ENCODE measurements at places on chromosomes 12 and 14.

DNA sequence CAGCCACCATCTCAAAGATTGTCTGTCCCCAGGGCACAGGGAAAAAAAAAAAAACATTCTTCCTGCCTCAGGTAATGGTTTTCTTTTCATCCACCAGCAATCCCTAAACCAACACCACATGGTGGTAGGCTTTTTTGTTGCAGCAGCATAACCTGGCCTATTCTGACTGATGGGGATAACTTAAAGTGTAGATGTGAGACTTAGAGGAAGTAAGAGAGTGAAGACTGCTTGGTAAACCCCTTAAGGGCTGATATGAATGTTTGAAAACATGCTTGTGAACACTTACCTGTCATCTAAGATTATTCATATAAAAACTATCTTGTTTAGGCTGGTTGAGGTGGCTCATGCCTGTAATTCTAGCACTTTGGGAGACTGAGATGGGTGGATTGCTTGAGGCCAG, 130.2 kb upstream of the RAP1B start:
- DNase-seq, result no peak

DNA sequence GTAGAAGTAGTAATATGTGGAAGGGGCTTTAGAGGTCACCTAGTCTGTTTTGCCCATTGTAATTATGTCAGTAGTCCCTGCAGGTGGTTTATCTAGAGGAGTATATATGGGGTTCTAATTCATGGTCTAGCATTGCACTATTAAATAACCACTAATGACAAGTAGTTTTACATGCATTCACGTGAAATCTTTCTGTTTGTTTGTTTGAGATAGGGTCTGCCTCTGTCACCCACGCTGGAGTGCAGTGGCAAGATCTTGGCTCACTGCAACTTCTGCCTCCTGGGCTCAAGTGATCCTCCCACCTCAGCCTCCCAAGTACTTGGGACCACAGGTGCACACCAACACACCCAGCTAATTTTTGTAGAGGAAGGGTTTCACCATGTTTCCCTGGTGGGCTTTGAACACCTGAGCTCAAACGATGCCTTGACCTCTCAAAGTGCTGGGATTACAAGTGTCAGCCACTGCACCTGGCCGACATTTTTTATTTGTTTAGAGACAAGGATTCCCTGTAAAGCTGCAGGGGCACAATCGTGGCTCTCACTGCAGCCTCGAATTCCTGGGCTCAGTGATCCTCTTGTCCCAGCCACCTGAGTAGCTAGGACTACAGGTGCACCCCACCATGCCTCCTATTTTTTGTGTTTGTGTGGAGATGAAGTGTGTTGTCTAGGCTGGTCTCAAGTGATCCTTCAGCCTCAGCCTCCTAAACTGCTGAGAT, 12.0 kb upstream of the PSEN1 start:
- no peak for DNase-seq

DNA sequence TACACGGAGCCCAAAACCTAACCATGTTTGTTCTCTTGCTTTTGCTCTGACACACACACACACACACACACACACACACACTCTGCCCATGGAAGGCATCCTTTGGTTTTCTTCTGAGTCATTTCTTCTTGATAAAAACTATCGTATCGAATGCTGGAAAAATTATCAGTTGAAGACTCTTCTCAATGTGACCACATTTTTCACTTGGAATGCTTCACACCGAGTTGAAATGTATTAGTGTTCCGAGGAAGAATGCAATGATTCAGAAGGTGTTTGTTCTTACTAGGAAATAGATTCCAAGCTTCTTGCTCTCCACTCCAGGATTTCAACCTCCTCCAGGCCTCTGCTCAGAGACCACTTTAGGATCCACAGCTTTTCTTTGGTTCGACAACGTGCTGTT, 226.3 kb downstream of the MON2 start:
- no peak for DNase-seq

DNA sequence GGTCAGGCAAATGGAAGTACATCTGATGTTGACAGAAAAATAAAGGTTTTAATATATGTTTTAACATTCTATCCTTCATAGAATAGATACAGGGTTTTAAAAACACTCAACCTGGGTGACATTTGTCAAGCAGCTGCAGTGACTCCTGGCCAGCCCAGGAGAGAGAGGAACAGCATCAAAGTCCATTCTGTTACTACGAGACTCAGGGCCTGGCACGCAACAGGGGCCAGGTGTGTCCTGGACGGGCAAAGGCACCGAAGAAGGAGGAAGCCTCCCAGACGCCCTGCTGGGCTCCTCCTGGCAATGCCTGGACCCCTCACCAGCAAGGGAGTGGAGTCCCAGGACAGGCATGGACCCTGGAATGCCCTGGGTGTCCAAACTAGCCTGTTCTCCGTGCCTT, 22.1 kb downstream of the LRCOL1 start:
- no peak for DNase-seq

DNA sequence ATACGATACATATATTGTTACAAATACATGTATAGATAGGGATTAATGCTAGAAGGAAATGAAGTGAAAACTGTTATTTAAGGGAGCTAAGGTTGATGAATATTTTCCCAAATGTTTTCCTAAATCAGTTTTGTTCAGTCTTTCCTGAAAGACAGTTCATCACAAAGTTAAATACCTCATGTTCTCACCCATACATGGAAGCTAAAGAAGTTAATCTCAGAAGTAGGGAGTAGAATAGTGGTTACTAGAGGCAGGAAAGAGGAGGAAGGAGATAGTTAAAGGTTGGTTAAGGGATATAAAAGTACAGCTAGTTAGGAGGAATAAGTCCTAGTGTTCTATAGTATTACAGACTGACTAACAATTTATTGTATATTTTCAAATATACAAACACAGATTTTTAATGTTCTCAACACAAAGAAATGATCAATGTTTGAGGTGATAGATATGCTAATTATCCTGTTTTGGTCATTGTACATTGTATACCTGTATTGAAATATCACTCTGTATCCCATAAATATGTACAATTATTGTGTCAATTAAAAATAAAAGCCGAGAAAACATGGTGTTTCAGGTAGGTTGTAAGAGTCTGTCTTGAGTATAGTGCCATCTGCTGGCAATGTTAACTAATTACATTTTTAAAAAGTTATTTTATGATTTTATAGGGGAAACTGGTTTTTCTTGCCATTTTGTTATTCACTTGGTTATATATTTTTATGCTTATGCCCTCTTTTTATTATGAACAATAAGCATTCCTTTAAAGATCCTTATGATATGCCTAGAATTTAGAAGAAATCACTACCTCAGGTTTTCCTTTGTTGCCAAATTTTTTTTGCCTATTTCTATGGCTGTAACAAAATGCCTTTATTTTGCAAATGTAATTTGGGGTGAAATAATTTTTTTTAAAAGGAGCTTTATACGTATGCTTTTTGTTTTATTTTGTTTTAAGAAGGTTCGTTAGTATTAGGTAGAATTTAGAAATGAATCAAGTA, 26.9 kb downstream of the ZDHHC17 start:
- DNase-seq, result no peak

DNA sequence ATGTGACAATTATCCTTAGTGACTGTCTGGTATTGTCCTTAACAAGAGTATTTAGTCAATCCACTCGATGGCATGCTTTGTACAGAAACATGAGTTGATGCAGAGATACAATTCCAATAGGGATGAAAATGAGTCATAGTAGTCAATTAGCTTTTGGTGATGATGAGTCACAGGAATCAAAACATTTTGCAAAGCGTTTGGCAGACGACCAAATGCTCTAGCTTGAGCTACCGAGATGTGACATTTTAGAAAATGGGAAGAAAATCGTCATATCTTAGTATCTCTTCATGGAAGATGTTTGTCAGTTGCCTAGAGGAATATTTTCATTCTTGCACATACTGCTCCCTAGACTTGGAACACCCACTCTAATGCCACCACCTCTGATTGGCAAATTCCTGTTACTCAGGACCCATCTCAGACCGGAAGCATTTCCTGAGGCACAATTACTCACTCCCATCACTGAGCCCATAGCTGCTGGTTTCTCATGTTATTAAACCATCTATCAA, 95.0 kb downstream of the LMNTD1 start:
- DNase-seq, result no peak

GRCh38 chr14:24372701-24373416, 4.9 kb downstream of the NFATC4 start:
- no peak for DNase-seq

Data from stimulated activated CD8-positive, alpha-beta memory T cell treated with anti-CD3 and anti-CD28 coated beads, Interleukin-4, amount 100 ng/mL, for 1 hour (primary cell).